Right renal pelvis (tissue), 4 donors: ENCODE measurements at places on chromosomes 1 and 21. TPM values are rescaled to one million over a fixed set of nuclear protein-coding genes. Genes with fewer than 3 reads are reported as not detected.
A peak's percentile ranks its signal among the peaks of the same experiment; 100 is the strongest.

The NIBAN1 gene
- polyA plus RNA-seq = 4.5 TPM

GRCh38 chr1:87941337-87941946 is 612.8 kb downstream of the LMO4 start:
- DNase-seq = peak; percentile 28

GRCh38 chr1:8712413-8713231 is 104.8 kb downstream of the RERE start:
- DNase-seq = no peak

- no peak for DNase-seq
These were observed 45.8 kb downstream of the TFF3 start for GRCh38 chr21:42269386-42269785.

The IL22RA1 gene
- polyA plus RNA-seq = 3.2 TPM

DNA sequence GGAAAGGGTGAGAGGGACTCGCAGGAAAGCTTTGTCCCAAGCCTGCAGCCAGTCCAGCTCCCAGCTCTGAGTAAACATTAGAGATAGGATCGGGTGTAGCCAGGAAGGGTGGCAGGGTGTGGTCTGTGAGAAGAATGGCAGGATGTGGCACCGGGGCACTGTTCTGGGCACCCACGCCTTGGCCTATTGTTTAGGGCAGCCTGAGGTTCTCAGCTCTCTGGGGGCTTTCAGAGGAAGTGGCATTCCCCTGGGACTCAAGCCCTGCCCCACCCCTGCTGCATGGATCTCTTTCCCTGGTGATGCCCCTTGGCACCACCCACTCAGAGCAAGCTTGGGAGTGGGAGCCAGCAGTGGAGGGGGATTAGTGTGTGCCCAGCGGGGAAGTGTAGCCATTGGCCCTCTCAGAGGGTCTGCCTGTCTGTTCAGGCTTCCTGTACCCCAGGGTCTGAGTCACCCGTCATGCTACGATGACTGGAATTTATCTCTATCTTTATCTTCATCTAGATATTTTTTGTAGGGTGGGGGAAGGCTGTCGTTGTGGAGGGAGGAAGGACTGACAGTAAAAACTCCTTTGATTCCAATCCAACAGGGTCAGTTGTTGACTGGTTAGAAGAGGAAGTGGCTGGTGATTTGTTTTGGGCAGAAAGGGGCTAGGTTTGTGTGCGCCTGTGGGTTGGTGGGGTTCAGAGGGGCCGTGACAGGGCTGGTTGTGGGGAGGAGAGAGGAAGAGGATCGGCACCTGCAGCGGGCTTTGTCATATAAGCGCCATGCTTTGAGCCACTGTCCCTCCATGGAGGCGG is 31.6 kb downstream of the SOX13 start:
- no peak for DNase-seq

The NRAS gene
- polyA plus RNA-seq = 66.3 TPM

DNA sequence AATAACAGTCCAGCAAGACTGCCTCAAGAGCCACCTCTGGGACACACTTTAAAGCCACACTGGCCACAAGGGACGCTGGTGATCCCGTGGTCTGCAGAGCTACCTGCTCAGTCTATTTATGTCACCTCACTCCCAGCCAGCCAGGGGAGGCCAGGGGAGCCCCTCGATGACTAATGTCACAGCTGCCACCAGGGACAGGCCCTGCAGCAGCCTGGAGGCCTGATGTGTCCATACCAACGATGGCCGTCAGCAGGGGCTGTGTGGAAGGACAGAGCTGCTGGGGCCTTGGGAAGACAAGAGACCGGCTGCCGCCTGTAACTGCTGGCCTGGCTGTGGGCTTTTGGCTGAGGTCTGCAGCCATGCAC is 71.0 kb downstream of the SIK1 start:
- no peak for DNase-seq

DNA sequence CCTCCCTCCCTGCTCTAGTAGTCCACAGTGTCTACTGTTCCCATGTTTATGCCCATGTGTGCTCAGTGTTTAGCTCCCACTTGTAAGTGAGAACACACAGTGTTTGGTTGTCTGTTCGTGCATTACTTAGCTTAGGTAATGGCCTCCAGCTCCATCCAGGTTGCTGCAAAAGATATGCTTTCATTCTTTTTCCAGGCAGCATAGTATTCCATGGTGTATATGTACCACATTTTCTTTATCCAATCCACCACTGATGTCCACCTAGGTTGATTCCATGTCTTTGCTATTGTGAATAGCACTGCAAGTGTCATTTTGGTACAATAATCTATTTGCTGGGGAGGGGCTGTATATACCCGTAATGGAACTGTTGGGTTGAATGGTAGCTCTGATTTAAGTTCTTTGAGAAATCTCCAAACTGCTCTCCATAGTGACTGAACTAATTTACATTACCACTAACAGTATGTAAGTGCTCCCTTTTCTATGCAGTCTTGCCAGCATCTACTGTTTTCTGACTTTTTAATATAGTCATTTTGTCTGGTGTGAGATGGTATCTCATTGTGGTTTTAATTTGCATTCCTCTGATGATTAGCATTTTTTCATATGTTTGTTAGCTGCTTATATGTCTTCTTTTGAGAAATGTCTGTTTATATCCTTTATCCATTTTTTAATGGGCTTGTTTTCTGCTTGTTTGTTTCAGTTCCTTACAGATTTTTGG is 191.9 kb upstream of the DMRTA2 start:
- no peak for DNase-seq

GRCh38 chr1:172766462-172766861 is 107.6 kb downstream of the FASLG start:
- no peak for DNase-seq

The CD1B gene
- polyA plus RNA-seq = 0.61 TPM

DNA sequence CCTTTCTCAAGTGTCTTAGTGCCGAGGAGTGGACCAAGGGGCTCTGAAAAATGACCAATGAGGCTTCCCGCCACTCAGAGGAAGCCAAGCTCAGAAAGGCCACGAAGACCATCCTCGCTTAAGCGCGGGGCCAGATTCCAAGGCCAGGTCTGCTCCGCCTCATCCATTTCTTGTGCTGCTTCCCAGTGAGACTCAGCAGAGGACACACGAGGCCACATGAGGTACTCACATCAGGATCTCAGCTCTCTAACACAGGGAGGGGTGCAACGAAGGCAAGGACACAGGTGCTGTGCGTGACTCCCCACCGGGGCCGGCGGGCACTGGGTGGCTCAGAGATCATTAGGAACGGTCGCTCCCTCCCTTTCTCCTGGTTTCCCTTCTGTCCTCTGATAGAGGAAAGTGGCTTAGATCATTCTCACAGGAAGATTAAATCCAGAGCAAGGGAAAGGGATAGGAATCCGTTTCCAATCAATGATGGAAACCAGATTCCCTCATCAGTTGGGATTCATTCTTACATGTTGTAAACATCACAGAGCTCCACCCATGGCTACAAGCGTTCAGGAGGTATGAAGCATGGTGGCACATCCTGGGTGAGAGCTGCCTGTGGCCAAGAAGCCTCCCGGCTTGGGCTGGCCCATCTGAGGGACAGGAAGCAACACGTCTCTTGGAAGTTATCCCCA is 46.7 kb downstream of the CAPZB start:
- no peak for DNase-seq

DNA sequence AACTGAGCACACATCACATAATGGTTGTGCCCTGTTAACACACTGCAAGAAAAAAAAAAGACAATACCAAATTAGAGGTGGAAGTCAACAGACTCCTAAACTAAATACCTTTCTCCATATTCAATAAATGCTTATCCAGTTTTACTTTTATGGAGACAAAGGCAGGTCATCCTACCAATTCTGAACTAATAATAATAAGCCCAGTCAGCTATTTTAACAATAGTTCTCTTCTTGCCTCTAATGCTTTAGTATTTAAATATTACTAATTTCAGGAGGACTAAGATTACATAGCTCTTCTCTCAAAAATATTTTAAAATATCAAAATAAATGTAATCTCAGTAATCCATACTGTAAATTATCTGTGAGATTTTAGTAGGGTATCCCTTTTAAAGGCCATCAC is 10.5 kb downstream of the COPA start:
- DNase-seq = no peak

The FCRLB gene
- polyA plus RNA-seq = 4.4 TPM

The OR2T29 gene
- polyA plus RNA-seq = not detected

- DNase-seq = no peak
These were observed 3.9 kb upstream of the CDK18 start for GRCh38 chr1:205500240-205501233.

- DNase-seq = no peak
These were observed 357.4 kb downstream of the LMX1A start for GRCh38 chr1:164999146-164999545.

- no peak for DNase-seq
These were observed 352.0 kb upstream of the C1orf87 start for GRCh38 chr1:60425528-60425927.

The LMX1A gene
- not detected for polyA plus RNA-seq

GRCh38 chr1:94831641-94832040 is 11.5 kb downstream of the SLC44A3 start:
- no peak for DNase-seq

The OR14K1 gene
- not detected for polyA plus RNA-seq

- DNase-seq = no peak
These were observed 14.8 kb upstream of the KCNE2 start for GRCh38 chr21:34348890-34349519.

The CD1C gene
- 1.2 TPM for polyA plus RNA-seq

GRCh38 chr1:184187097-184187496 is 135.6 kb downstream of the TSEN15 start:
- DNase-seq = no peak

DNA sequence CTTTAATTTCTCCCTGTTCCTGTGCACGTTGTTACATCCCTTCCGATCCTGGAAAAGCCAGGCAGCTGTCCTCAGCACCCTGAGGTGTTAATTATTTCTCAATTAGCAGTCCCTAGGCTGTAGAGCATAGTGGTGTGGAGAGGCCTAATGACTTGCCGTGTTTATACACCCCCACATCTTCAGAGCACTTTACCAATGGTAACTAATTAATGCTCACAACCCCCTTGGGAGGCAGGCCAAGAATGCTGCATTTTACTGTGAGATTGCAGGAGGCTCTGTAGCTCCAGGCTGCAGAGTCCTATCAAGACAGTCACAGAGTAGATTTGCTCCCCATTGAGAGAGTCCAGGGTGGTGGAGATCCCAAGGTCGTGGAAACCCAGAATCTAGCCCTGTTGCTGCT is 2.4 kb upstream of the PARS2 start:
- DNase-seq = no peak

DNA sequence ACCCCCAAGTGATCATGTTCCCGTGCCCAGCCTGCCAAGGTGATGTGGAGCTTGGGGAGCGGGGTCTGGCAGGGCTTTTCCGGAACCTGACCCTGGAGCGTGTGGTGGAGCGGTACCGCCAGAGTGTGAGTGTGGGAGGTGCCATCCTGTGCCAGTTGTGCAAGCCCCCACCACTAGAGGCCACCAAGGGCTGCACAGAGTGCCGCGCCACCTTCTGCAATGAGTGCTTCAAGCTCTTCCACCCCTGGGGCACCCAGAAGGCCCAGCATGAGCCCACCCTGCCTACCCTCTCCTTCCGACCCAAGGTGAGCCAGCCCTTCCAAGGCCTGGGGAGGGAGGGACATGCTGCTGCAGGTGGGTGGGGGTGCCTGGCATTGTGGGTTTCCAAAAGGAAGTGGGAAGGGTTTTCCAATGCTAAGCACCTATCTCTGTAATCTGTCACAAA is 2.3 kb downstream of the TRIM46 start:
- no peak for DNase-seq

The NCDN gene
- polyA plus RNA-seq = 21.6 TPM

- no peak for DNase-seq
These were observed 1.7 kb downstream of the PTGFR start for GRCh38 chr1:78492386-78492950.

DNA sequence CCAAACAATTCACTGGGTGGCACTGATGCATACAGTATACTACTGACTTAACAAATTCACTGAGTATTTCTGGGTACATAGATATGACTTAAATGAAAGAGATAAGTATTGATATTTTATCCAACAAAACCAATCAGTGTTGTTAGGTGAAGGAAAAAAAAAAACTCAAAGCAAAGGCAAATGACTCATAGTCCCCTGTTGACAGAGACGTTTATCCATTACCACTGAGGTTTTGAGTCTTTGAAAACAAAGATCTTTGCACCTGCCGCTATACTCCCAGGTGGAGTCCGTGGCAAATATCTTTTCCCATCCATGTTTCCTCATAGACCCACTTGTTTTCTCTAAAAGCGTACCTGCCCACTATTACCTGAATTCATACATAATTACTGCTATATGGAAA is 18.4 kb downstream of the DYNLT5 start:
- no peak for DNase-seq

The KCNA3 gene
- 0.22 TPM for polyA plus RNA-seq

GRCh38 chr1:231923491-231924041 is 297.0 kb downstream of the DISC1 start:
- DNase-seq = no peak

DNA sequence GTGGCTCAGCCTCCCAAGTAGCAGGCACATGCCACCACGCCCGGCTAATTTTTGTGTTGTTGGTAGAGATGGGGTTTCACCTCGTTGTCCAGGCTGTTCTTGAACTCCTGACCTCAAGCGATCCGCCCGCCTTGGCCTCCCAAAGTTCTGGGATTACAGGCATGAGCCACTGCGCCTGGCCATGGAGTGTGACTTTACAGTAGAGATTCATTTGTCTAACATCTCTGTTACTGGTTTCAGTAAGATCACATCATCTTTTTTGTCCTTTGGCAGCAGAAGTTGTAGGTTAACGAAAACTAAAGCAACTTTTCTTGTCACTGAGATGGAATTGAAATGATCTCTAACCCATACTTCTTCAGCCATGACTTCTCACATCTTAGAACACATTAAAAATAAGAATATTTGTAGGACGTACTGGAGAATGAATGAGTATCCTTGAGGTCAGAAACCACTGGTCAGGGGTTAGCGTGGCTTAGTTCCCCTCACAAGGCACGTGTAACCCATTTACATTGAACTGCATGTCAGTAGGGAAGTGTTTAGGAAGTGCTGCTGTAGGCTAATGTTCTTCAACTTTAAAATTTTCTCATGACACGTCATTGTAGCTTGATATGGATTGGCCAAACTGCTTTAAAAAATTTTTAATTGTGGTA is 75.9 kb downstream of the CAMTA1 start:
- DNase-seq = no peak

- no peak for DNase-seq
These were observed 610.7 kb upstream of the ADGRL2 start for GRCh38 chr1:81190003-81190402.

DNA sequence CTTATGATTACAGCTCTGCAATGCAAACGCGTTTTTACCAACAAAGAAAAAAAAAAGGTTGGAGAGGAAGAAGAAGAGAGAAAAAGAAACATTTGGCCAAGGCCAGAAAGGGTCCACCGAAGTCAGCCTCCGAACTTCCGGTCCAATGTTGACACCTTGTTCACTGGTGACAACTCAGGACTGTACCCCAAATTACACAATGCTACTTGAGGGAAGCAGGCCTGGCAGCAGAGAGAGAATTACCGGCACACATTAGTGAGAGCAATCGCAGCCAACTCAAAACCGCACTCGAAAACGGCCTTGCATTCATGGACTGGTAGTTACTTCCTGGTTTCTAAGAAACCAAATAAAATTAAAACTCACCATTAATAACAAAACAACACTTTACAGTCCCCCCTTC is 652.5 kb downstream of the KIF26B start:
- DNase-seq = no peak

- DNase-seq = peak; percentile 59
These were observed 10.6 kb upstream of the LRRC39 start for GRCh38 chr1:100188617-100189016.

- no peak for DNase-seq
These were observed 105.5 kb downstream of the LRIG2 start for GRCh38 chr1:113178522-113178921.

The VANGL2 gene
- 36.2 TPM for polyA plus RNA-seq

- DNase-seq = no peak
These were observed 394.2 kb upstream of the LYPLAL1 start for GRCh38 chr1:218779341-218780100.
